ENCODE measurements at places on chromosomes 16 and 17. TPM values are rescaled to one million over a fixed set of nuclear protein-coding genes. Genes with fewer than 3 reads are reported as not detected.

- peaks cover 11% of the 10 kb centered on the region for H3K4me1 ChIP-seq
- H3K36me3 ChIP-seq = peaks cover 10% of the 10 kb centered on the region
- DNase-seq = no peak
- H3K4me3 ChIP-seq = no peak overlapping the region
- H3K27me3 ChIP-seq = peaks cover 9% of the 10 kb centered on the region
- H3K27ac ChIP-seq = no peak overlapping the region
Measured at GRCh38 chr17:65551267-65552040, 10.0 kb downstream of the AXIN2 start.

The PGS1 gene
- 46.5 TPM for total RNA-seq

- peaks cover 4% of the 10 kb centered on the region for H3K4me1 ChIP-seq
- no peak overlapping the region for H3K27ac ChIP-seq
- H3K4me3 ChIP-seq = no peak overlapping the region
- no peak for DNase-seq
- peaks cover 57% of the 10 kb centered on the region for H3K27me3 ChIP-seq
Measured at GRCh38 chr17:80482555-80483308, 6.3 kb upstream of the NPTX1 start.

DNA sequence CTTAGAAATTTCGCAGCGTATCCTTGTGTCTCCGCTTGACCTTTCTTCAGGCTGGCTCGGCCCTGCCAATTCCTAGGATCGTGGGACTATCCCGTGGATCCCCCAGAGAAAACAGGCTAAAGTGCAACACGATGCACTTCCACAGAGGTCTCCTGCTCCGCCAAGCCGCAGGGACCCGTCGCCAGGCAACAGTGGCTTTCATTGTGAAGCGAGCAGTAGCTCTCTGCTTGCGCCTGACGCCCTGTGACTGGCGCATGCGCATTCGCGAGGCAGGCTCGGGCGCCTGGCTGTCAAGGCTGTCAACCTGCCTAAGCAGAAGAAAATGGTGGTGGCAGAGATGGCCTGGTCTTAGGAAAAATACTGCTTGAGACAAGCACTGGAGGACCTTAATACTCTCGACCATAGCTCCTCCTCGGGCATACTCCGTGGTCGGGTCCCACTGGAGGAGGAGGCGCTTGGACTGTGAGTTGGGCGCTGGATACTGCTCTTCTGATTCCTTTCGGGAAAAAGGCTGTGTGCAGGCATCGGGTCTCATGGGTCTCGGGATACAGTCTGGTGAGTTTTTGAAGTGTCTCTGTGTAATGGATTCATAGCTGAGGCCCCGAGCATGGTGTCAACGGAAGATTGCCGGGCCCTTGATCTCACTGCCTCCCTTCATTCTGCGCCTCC, 2336.1 kb downstream of the TP53TG3F start:
- no peaks in the 10 kb centered on the region for H3K4me1 ChIP-seq
- H3K27ac ChIP-seq = no peak overlapping the region
- H3K27me3 ChIP-seq = no peaks in the 10 kb centered on the region
- H3K4me3 ChIP-seq = no peak overlapping the region
- DNase-seq = no peak

GRCh38 chr17:4597975-4598374, 13.6 kb downstream of the SMTNL2 start:
- peaks cover 2% of the 10 kb centered on the region for H3K27me3 ChIP-seq
- no peaks in the 10 kb centered on the region for H3K36me3 ChIP-seq
- H3K4me3 ChIP-seq = no peak overlapping the region
- peaks cover 6% of the 10 kb centered on the region for H3K4me1 ChIP-seq
- no peak overlapping the region for H3K27ac ChIP-seq

DNA sequence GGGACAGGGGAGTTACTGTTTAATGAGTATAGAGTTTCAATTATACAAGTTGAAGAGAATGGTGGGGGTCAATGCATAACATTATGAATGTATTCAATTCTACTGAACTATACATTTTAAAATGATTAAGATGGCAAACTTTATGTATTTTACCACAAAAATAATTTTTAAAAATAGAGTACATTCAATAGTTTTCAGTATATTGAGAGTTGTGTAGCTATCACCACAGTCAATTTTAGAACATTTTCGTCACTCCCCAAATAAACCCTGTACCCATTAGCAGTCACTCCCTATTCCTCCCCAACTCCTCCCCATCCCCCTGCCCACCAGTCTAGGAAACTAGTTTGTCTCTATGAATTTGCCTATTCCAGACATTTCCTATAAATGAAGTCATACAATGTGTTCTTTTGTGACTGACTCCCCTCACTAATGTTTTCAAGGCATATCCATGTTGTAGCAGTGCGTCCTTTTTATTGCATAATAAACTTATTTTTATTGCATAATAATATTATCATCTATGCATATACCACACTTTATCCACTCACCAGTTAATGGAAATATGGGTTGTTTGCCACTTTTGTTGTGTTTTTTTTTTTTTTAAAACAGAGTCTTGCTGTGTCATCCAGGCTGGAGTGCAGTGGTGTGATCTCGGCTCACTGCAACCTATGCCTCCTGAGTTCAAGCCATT, 52.5 kb upstream of the ERN1 start:
- no peaks in the 10 kb centered on the region for H3K27me3 ChIP-seq
- no peak overlapping the region for H3K27ac ChIP-seq
- H3K4me3 ChIP-seq = no peak overlapping the region
- peaks cover 14% of the 10 kb centered on the region for H3K4me1 ChIP-seq
- H3K36me3 ChIP-seq = peaks cover 19% of the 10 kb centered on the region
- DNase-seq = no peak

The LMF1 gene
- 17.4 TPM for total RNA-seq

- H3K27ac ChIP-seq = peak within 1 kb of the TSS; percentile 92
- peaks cover 42% of the 10 kb centered on the region for H3K36me3 ChIP-seq
- H3K4me3 ChIP-seq = peak within 1 kb of the TSS; percentile 88
- H3K4me1 ChIP-seq = peaks cover 57% of the 10 kb centered on the region
- no peaks in the 10 kb centered on the region for H3K27me3 ChIP-seq
- DNase-seq = peak; percentile 80
Measured at GRCh38 chr17:7548585-7549400, at the start of gene TNFSF12. Gene TNFSF12, plus strand, starts transcription at chr17:7549058. Its CDS starts 96 bp downstream, at chr17:7549154.

DNA sequence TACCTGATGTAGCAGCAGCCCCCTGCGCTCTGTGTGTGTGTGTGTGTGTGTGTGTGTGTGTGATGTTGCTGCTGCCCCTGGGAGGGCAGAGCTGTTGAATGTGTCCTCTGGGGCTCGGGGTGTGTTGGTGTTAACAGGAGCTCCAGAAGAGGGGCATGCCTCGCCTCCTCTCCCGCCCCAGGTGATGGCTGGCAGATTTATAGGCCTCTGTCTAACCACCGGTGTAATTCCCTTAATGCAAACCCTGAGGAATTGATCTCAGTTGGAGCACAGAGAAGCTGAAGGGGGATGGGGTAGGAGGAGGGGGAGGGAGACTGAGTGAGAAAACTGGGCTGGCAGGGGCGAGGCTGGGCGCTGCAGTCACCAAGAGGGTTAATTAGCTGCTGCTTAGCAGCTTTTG, 10.0 kb downstream of the CACNA1G start:
- no peaks in the 10 kb centered on the region for H3K4me1 ChIP-seq
- no peak for DNase-seq
- no peak overlapping the region for H3K27ac ChIP-seq
- no peaks in the 10 kb centered on the region for H3K36me3 ChIP-seq

The TAC4 gene
- total RNA-seq = not detected

The CEMP1 gene
- total RNA-seq = not detected
